GM19239 (cell line): ENCODE measurements at places on chromosomes 2 and 18.

DNA sequence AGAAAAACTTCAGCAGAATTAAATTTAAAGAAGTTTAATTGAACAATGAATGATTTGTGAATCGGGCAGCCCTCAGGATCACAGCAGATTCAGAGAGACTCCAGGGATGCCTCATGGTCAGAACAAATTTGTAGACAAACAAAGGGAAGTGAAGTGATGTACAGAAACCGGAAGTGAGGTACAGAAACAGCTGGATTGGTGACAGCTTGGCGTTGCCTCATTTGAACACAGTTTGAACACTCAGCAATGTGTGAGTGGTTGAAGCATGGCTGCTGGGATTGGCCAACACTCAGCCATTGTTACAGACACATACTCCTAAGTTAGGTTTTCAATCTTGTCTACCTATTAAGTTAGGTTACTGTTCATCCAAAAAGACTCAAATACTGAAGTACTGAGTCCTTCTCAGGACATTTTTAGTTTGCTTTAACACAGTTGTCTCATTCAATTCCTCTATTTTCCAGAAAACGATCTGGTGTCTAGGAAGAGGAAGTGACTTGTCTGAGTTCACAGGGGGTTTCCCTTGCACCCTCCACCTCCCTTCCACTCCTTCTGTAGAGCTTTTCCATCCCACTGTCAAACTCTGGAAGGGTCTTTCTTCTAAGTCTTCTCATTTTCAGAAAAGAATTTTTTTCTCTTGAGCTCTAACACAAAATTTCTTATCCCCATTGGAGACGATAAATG is 137.9 kb downstream of the SLC4A3 start:
- DNase-seq, result no peak

DNA sequence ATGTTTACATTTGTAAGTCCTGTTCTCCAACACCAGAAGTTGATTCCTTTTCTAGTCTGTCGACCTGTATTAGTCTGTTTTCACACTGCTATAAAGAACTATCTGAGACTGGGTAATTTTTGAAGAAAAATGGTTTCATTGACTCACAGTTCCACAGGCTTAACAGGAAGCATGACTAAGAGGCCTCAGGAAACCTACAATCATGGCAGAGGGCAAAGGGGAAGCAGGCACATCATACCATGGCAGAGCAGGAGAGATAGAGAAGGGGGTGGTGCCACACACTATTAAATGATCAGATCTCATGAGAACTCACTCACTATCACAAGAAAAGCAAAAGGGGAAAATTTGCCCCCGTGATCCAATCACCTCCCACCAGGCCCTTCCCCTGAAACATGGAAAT is 112.8 kb upstream of the MAP3K20 start:
- no peak for DNase-seq

DNA sequence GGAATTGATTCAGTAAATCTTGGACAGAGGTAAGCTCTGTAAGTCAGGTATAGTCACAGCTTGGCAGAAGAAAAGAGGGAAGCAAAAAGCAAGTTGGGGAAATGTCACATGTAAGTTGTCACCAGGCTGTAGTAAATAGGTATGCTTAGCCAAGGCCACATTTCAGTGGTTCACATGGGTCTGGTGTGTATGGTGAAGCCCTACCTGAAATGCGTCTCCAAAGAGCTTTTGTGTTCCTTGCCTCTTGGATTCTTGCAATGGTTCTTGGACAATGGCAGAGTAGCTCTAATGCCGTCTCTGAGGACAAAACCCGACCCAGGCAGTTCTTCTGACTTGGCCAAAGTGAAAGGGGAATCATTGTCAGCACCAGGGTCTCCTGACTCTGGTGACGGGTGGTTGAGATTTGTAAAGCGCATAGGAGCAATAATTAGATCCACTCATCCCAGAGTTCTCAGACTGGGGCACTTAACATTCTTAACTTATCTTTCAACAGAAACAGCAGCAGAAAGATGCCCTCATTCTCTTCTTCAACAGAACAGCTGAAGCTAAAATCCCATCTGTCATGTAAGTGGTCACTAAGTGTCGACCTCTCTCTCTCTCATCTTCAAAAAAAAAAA is 34.4 kb upstream of the RPL37A start:
- no peak for DNase-seq

DNA sequence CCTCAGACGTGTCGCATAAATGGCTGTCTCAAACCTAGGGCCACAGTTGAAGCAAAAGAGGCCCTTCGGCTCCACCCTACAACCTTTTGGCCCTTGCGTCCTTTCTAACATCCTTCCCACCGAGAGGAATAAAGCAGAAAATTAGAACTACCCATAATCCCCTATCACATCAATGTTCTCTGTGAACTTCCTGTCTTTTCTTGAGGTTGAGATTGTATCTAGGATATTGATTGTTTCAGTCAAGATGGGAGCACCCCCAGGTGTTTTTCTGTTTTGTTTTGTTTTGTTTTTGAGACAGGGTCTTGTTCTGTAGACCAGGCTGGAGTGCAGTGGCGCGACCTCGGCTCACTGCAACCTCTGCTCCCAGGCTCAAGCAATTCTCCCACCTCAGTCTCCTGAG is 23.6 kb downstream of the INPP5D start:
- no peak for DNase-seq

GRCh38 chr2:15634846-15635490 is 43.3 kb downstream of the DDX1 start:
- no peak for DNase-seq

DNA sequence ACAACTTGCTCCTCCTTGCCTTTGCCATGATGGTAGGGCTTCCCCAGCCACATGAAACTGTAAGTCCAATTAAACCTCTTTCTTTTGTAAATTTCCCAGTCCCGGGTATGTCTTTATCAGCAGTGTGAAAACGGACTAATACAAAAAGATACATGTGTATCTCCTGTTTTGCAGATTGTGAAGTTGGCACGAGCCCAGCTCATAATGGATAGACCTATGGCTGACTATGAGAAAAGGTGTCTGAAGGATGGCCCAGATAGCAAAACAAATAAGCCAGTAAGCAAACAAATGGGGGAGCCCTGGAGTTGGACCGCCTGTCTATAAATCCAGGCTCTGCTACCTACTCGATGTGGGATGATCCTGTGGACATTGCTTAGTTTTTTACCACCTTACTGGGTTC is 15.5 kb upstream of the PRKCE start:
- no peak for DNase-seq

- DNase-seq, result no peak
These were observed 56.3 kb upstream of the NCKAP5 start for GRCh38 chr2:133624551-133624950.

GRCh38 chr18:31245820-31246219 is 72.1 kb upstream of the DSG1 start:
- no peak for DNase-seq
